ENCODE measurements at places on chromosomes 6 and 20. TPM values are rescaled to one million over a fixed set of nuclear protein-coding genes. Genes with fewer than 3 reads are reported as not detected.

GRCh38 chr6:35300848-35301247, 3.2 kb downstream of the DEF6 start:
- DNase-seq: no peak

GRCh38 chr20:6651016-6651415, 116.5 kb upstream of the BMP2 start:
- no peak for DNase-seq

- no peak for DNase-seq
These were observed 286.2 kb downstream of the DHX35 start for GRCh38 chr20:39248171-39248861.

- no peak for DNase-seq
These were observed 98.2 kb upstream of the NFATC2 start for GRCh38 chr20:51640743-51641142.

DNA sequence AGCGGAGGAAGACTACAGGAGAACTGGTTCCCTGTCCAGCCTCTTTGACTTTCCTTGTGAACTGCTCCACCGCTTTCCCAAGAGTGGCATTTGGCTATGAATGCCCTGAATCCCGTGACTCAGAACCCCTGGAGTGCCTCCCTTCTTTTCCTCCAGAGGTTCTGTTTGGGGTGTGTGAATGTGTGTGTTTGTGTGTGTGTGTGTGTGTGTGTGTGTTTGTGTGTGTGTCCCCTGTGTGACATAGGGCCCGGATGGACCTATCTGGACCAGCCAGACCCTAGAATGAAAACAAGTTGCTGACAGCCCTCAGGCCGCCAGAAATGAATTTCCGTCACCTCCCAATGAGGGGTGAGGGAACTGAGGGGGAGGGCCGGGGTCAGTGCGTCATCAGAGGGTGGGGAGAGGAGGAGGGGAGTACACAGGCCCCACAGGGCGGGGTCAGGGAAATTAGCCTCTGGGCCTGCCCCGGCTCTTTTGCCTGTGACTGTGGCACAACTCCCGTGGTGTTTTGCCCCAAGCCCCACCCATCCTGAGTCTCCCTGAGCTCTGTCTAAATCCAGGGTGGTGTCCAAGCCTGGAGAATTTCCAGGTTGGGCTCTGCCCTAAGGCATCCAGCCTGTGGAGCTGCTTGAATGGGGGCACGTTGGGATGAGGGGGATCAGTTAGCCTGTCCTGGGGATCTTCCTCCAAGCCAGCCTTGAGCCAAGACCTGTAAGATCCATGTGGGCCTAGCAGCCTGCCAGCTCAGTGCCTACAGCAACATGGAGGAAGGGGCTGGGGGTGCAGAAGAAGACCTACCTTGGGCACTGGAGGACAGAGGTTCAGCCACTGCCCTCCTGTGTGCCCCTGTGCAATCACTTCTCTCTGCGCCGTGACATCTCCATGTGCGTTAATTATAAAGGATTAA, 15.2 kb upstream of the MRPS18A start:
- DNase-seq: peak; percentile 80

The C6orf58 gene
- not detected for total RNA-seq

GRCh38 chr6:163626073-163626867, 211.8 kb downstream of the QKI start:
- DNase-seq: no peak

The TRAPPC3L gene
- not detected for total RNA-seq

DNA sequence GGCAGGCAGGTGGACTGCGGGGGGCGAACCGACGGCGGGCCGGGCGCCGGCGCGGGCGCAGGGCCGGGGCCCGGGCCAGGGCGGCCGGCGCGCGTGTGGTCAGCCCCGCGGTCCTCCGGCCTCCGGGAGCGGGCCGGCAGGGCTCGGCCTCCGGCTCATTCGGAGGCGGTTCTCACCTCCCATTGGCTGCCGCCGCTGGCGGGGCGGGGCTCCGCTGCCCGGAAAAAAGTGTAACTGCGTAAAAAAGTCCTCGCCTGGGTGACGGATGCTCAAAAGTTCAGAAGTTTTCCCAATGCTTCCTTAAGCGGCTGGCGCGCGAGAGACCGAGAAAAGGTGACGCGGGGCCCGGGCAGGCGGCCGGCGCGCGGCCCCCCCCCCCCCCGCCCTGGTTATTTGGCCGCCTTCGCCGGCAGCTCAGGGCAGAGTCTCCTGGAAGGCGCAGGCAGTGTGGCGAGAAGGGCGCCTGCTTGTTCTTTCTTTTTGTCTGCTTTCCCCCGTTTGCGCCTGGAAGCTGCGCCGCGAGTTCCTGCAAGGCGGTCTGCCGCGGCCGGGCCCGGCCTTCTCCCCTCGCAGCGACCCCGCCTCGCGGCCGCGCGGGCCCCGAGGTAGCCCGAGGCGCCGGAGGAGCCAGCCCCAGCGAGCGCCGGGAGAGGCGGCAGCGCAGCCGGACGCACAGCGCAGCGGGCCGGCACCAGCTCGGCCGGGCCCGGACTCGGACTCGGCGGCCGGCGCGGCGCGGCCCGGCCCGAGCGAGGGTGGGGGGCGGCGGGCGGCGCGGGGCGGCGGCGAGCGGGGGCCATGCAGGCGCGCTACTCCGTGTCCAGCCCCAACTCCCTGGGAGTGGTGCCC, at the start of gene FOXC1:
Gene FOXC1, plus strand, starts transcription at position 268 of the 849 bp plus-strand sequence. Its CDS starts 531 bp downstream, at position 799.
- peak; percentile 98 for DNase-seq

DNA sequence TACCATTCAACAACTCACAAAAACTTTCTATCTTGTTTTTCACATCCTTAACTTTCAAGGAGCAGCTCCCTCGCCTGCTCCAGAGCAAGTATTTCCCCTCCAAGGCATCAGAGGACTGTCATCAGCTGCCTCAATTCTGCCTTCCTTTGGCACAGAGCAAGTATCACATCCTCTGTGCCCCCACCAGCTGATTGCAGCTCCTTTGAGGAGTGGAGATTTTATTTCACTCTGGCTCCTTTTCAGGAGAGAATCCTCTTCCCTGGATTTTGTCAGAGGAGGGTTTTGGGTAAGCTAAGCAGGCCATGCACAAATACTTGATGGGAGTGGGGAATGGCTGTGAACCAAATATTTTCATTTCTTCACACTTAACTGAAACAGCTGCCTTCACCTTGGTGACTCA, 610.5 kb upstream of the FLRT3 start:
- no peak for DNase-seq

DNA sequence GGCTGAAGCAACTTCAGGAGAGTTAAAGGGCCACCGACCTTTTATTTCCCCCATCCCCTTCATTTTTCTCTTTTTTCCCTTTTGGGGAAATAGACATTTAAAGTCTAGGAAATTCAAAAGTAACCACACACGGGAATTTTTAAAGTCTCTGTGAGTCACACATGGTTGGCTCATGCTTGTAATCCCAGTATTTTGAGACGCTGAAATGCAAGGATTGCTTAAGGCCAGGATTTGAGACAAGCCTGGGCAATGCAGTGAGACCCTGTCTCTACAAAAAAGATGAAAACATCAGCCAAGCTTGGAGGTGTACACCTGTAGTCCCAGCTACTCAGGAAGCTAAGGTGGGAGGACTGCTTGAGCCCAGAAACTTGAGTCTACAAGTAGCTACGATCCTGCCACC, 34.2 kb downstream of the KATNA1 start:
- no peak for DNase-seq

DNA sequence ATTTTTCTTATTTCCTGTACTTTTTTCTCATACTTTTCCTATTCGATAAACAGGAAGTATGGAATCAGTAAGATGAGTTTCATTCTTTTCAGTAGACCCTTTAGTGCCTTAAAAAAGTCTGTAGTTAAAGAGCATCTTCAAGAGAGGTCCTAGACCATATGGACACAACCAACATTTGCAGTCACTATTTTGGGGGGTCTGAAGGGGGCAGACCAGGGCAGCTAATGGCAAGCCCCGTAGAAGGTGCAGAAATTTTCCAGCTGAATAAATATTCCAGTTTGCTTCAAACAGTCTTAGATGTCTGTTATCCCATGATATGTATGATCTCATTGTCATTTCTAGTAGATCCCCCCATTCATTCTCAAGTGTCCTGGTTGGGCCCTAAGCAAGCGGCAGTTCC, 52.8 kb downstream of the MAP3K5 start:
- no peak for DNase-seq

The OR2B3 gene
- total RNA-seq: not detected

The MDFI gene
- total RNA-seq: 94.7 TPM

The GPR6 gene
- not detected for total RNA-seq

The GPLD1 gene
- total RNA-seq: 3.5 TPM

- DNase-seq: no peak
These were observed 74.0 kb downstream of the PTPRA start for GRCh38 chr20:2946988-2947961.

DNA sequence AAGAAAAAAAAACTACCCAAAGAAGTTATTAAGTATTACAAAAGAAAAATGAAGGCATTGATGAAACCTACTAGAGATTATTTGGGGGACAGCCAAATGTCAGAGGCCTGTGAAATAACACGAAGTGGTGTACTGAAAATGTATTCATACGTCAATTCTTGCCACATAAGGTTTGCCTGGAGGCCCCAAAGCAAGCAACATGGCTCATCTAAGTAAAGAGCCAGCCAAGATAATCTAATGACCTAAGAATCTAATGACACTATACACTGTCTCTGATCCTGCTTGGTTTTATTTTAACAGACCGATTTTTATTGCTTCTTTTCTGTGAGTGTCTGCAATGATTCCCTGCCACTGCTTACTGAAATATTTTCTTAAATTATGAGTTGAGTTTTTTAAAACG, 34.7 kb downstream of the FILIP1 start:
- no peak for DNase-seq

DNA sequence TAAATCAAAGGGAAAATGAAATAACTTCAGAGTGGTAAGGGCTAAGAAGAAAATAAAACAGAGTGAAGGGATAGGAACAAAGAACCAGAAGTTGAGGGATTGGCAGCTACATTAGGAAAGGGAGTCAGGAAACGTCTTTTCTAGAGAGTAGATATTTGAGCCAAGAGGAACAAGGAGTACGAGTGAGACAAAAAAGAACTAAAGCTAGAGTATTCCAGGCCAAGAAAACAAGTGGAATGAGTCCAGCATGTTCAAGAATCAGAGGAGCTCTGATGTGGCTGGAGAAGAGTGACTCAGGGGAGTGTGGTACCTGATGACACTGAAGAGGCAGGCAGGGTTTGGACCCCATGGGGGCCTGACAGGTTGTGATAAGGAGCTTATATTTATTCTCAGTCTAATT, 66.3 kb downstream of the CEP162 start:
- DNase-seq: no peak

DNA sequence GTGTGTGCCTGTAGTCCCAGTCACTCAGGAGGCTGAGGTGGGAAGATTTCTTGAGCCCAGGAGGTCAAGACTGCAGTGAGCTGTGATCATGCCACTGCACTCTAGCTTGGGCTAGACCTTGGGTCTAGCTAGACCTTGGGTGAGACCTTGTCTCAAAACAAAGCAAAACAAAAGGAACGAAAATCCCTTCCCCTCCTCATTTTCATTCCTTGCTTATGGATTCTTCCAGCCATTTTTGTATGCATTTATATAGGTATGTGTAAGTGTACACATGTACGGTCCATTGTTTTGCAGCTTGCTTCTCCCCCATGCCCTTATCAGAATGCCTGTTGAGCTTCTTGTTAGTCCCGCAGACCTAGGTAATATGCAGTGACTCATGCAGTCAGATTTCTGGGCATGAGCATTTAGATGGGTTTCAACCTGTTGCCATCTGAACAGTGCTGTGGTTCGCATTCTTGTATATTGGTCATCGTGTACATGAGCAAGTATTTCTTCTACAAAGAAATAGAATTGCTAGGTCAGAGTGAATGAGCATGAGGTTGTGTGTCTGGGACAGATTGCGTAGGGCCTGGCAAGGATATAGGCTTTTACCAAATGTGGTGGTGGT, 73.2 kb downstream of the ATRN start:
- DNase-seq: no peak

- peak; percentile 65 for DNase-seq
These were observed 50.2 kb downstream of the TMEM242 start for GRCh38 chr6:157272866-157273755.

DNA sequence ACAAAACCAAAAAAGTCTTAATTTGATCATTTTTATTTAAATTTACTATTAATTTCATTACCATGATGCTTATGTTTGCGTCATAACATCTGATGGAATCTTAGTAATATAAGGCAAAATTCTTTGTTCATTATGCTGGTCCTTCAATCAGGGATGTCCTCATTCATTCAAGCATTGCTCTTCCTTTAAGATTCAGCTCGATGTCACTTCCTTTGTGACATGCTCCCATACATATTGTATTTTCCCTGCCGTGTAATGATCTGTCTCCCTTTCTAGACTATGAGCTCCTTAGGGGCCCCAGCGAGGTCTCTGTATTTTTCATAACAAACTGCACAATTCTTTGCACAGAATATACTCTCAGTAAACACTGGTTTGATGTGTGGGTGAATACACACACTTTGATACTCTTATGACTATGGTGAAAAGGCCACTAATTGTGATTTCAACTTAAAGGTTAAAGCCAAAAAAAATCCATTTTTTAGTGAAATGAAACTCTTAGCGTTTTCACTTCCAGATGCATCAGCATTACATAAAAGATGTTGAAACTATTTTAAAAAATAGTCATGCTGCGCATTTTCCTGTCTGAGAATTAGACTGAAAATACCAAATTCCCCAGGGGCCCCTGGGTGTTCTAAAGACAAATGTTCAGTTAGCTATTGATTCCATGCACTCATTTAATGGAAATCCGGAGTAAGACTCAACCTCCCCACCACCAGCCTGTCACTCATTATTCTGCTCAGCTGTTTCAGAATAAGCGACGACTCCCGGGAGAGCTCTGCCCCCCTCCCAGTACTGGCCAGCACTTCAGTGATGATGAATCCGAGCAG, 169.7 kb downstream of the ATXN1 start:
- DNase-seq: no peak

DNA sequence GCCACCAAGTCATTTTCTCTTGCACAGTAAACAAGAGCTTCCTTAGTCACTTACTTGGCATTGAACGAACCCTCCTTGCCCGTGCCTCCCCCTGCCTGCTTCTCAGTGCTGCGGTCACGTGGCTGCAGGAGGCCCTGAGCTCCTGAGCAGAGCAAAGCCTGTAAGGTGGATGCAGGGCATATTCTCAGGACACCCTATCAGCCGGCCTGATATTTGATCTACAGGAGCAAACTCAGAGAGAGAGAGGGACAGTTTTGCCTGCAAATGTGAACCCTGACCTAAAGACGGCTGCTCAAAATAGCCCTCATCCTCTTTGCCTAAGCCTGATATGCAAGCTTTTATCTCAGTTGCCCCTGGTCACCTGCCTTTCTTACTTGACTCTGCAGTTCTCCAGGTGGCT, 93.0 kb upstream of the POPDC3 start:
- no peak for DNase-seq

GRCh38 chr20:16115911-16116552, 457.2 kb downstream of the KIF16B start:
- DNase-seq: no peak

DNA sequence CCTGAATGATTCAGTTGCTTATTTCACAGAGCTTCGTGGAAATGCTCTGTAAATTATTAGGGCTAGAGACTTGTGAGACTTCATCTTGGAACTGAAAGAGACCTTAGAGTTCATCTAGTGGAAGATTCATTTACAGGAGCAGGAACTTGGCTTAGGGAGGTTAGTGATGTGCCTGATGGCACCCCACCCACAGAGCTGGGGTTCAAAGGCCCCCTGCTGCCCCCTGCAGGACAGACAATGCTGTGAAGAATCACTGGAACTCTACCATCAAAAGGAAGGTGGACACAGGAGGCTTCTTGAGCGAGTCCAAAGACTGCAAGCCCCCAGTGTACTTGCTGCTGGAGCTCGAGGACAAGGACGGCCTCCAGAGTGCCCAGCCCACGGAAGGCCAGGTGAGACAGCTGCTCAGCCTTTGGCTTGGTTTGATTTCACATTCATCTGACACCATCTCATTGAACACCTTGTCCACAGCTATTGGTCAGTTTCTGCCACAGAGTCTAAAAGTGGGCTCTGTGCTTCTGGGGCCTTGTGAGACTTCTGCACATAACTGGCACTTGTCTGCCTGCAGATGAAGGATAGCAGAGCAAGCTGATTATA, 25.1 kb downstream of the MYBL2 start:
- no peak for DNase-seq

The FGD2 gene
- total RNA-seq: 49.4 TPM

The TREM2 gene
- total RNA-seq: 0.43 TPM

All from ascending aorta (tissue), 2 donors.